Karpas-422 (cell line): ENCODE measurements at places on chromosomes 4 and X.

GRCh38 chr4:159382856-159383561 is 280.1 kb downstream of the RAPGEF2 start:
- DNase-seq, result no peak

DNA sequence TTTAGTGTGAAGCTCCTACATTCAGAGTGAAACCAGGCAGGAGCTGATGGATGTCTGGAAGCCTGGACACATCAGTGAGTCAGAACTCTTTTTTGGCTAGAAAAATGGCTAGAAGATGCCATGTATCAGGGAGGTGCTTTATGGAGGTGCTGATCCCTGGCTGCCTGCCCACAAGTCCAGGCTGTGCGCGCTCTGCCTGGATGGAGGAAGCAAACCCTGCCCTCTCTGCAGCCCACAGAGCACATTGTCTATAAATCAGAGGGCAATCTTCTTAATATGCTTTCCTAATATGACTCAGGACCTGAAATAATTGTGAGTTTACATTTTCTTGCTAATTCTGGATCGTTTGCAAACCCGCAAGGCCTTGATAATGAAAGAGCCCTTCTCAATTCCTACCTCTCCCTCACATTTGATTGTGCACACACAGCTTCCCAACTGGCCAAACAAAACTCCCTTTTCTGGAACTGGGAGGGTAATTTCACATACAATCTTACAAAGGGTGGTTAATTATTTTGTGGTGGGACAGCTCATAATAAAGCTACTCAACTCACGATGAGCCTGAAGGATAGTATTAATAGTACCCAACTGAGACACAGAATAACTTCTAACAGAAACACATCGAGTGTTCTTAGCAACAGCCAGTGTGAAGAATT is 11.7 kb downstream of the MFAP3L start:
- DNase-seq, result no peak

GRCh38 chrX:17072721-17073230 is 126.3 kb downstream of the REPS2 start:
- no peak for DNase-seq

DNA sequence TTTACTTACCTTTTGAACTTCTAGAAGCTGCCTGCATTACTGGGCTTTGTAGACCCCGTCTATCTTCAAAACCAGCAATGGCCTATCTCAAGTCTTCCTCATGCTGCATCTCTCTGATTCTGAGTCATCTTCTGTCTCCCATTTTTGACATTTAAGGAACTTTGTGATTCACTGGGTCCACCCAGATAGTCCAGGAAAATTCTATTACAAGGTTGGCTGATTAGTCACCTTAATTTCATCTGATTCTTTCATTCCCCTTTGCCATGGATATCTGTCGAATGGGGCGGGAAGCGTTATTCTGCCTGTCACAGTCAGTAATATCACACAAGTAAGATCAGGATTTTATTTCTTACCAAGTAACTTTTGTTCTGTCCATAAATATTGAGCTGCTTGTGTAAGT is 618.0 kb downstream of the CCSER1 start:
- DNase-seq, result no peak

GRCh38 chrX:6718766-6719165 is 183.8 kb upstream of the VCX3A start:
- DNase-seq, result no peak
